Thymus (tissue), 14 donors: ENCODE measurements at places on chromosomes 13 and 19. TPM values are rescaled to one million over a fixed set of nuclear protein-coding genes. Genes with fewer than 3 reads are reported as not detected.

The ADGRE3 gene
- total RNA-seq, result 0.33 TPM

The OR7C1 gene
- not detected for total RNA-seq

The POU4F1 gene
- 0.80 TPM for total RNA-seq

The PRR36 gene
- 0.09 TPM for total RNA-seq
